ENCODE measurements at places on chromosomes 2 and 18. TPM values are rescaled to one million over a fixed set of nuclear protein-coding genes. Genes with fewer than 3 reads are reported as not detected.

- no peak for DNase-seq
These were observed 43.7 kb downstream of the COA5 start for GRCh38 chr2:98564541-98565132.

GRCh38 chr18:51051105-51051712, 21.2 kb downstream of the SMAD4 start:
- DNase-seq = no peak

DNA sequence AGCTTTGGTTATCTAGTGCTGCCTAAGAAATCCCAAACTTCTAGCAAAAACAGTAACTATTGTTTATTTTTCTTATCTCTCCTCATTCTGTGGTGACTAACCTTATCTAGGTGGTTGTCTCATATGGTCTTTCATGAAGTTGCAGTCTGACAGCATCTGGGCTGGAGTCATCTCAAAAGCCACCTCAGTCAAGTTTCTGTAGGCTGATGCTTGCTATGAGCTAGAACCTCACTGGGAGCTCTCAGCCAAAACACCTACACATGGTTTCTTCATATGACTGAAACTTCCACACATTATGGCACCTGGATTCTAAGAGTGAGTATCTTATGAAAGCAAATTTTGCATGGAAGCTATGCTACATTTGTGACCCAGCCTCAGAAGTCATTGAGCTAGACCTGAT, 596.4 kb upstream of the VRK2 start:
- DNase-seq = no peak

- DNase-seq = no peak
These were observed 457.3 kb downstream of the XIRP2 start for GRCh38 chr2:167345559-167345958.

DNA sequence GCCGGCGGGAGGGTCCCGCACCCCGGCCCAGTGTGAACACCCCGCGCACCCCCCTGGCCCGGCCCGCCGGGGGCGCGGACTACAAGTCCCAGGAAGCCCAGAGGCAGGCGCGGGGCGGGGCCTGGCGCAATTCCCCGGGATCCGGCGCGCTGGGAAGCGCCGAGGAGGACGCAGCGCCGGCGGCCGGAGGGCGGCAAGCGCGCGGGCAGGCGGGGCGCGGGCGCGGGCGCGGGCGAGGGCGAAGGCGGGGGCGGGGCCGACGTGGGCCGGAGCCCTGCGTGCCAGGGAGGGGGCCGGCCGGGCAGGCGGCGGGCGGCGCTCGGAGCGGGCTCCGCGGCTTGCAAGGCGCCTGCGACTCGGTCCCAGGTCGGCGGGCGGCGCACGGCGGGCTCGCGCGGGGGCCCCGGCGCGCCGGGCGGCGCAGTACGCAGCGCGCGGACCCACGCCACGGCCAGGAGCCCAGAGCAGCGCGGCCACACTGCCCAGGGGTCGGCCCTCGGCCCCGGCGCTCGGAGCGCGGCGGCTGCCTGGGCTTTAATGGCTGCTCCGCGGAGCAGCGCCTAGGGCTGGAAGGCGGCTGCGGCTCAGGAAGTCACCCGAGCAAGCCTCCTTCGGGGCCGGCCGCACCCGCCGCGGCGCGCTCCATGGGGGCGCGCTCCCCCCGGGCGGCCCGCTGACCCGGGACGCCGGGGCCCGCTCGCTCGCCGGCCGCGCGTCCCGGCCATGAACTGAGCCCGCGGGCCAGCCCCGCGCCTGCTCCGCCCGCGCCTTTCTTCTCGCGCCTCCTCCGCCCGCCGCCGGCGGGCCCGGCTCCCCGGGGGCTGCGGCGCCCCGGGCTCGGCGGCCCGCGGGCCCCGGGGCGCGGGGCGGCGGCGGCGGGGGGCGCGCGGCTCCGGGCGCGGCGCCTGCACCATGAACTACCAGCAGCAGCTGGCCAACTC, at the start of gene AGAP1:
TSS of gene AGAP1 (plus strand) at position 269 of the 941 bp plus-strand sequence.
- peak; percentile 46 for DNase-seq

DNA sequence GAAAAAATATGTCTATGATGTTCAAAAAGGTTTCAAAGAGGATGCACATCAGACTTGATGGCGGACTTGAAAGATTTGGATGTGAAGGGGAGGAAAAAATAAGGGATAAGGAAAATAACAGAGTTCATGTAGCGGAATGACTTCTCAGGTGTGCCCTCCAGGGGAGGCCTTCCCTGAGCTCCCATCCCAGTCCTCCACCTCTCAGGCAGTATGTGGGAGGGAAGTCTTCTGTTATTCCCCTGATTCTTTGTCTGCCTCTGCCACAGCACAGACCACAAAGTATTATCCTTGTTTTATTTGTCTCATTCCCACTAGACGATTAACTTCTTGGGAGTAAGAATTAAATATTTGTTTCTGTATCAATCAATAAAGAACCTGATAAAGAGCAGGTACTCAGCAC, 17.7 kb downstream of the COL5A2 start:
- DNase-seq = no peak

DNA sequence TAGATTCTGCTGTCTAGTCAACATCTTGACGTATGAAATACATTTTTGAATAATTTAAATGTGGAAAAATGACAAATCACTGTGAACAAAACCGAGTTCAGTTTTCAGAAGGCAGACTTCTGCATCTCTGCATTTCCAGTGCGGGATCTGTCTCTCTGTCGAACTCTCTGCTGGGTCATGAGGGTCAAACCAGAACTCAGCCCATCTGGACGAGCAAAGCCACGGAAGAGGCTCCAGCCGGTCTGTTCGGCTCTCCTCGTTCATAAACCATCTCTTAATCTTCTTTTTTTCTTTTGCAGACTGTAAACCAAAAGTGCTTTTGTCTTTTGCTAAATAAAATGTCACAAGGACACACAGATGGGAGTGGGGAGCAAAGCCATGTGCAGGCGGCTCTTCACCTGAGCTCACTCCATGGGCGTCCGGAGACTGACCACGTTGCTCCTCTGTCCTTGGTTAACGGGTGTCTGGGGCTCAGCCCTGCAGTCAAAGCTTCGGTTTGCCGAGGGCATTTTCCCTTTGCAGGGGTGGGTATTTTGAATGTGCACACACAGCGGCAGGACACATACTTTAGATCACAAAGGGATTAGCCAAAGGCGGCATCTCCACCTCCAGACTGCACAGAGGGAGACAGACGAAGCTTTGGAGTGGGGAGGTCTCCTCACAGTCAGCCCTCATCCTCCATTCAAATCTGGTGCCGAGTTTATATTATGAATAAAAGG, 737.9 kb upstream of the SALL3 start:
- DNase-seq = no peak

Gene HADHA
- 144 TPM for total RNA-seq

Gene INHBB
- 41.4 TPM for total RNA-seq

Gene ALPI
- total RNA-seq = not detected

Gene ZSWIM2
- total RNA-seq = 0.37 TPM

Gene CYTIP
- total RNA-seq = 13.4 TPM

All from omental fat pad (tissue), 4 donors.